ENCODE measurements at places on chromosomes 11 and 22.

- no peak for DNase-seq
Observed at GRCh38 chr11:11396301-11397035, 43.4 kb upstream of the CSNK2A3 start.

DNA sequence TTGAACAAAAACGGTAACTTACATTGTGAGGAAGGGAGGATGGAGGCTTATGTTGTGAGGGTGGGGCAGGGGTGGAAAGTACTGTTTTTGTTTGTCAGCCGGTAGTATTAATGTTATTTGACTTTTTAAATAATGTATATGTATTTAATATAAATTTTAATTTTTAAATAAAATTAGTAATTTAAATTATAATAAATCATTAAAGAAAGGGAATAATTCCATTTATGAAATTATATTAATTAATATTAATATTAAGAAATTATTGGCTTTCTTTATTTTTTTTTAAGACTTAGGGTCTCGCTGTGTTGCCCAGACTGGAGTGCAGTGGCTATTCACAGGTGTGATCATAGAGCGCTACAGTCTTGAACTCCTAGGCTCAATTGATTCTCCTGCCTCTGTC, 24.0 kb upstream of the TNRC6B start:
- DNase-seq: no peak

DNA sequence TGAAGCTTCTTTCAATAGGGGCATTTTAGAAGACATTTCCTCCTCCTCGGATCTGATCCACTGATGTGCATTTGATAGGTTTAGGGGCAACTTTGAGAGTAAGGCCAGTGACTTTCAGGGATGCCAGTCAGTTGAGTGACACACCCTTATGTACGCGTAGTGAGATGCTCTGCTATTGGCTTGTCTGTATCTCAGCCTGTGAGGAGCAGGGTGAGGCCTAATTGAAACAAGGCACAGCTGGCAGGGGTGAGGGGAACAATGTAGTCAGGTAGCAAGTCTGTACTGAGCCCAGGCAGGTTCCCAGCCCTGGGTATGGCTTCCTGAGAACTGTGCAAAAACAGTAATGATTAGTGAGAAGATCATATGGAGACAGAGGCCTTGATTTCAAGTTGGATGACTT, 61.5 kb downstream of the STIM1 start:
- no peak for DNase-seq

- peak; percentile 41 for DNase-seq
Observed at GRCh38 chr11:135027461-135027860, 615.4 kb upstream of the B3GAT1 start.

GRCh38 chr11:128720522-128720985, 26.7 kb downstream of the FLI1 start:
- DNase-seq: no peak

DNA sequence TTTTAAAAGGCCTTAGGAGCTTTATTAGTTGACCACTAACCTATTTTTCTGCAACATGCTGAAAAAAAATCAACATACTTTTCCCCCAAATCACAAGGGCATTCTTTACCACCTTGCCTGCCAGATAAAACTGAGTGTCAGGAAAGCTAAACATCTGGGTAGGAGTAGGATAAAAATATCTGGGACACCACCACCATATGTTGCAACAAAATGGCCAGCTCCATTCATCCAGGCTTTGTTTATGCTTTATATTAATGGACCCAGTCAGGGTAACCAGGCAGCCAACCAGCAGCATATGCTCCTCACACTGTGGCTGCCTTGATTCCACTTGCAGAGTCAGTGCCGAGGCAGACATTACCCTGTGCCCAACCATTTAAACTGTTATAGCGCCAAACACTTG, 1024.5 kb downstream of the LRRC4C start:
- no peak for DNase-seq

GRCh38 chr11:46537537-46538295, 56.1 kb downstream of the AMBRA1 start:
- peak; percentile 31 for DNase-seq

GRCh38 chr11:76455331-76455730, 10.5 kb downstream of the EMSY start:
- no peak for DNase-seq

DNA sequence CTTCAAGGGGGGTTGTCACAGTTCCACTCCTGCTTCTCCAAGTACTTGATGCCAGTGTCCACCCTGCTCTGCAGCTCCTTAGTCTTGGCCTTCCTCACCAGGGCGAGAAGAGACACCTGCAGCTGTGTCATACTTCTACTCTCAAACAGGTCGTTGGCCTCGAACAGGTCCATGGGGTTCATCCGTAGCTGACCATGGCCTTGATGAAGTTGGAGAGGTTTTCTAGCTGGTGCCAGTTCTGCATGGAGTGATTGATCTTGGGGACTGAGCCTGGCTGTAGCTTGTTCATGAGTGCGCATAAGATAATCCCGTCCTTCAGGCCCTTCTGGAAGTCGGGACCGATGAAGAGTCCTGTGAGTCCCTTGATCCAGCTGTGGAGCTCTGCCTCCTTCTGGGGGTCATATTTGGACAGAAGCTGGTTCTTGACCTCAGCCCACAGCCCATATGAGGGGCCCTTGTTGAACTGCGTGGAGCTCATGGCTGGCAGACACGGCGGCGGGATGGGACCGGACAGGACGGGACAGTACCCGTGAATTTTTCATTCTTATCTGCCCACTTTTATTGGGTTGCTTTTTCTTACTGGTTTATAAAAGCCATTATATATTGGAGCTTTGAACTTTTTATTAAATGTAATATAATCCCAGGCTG, 33.4 kb upstream of the HORMAD2 start:
- DNase-seq: no peak

- no peak for DNase-seq
Observed at GRCh38 chr11:128310676-128311445, 276.5 kb downstream of the ETS1 start.

- DNase-seq: no peak
Observed at GRCh38 chr11:67645521-67646461, 4.7 kb downstream of the ACY3 start.

DNA sequence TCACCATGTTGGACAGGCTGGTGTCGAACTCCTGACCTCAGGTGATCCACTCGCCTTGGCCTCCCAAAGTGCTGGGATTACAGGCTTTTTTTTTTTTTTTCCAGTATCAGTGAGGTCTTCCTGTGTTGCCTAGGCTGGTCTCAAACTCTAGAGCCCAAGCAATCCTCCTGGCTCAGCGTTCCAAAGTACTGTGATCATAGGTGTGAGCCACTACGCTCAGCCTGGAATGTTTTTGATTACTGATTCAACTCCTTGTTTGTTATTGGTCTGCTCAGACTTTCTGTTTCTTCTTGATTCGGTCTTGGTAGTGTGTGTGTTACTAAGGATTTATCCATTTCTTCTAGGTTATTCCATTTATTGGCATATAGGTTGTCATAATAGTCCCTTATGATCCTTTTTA, 31.3 kb downstream of the NAGA start:
- no peak for DNase-seq

GRCh38 chr11:2194877-2195755, 23.5 kb upstream of the TH start:
- DNase-seq: no peak

DNA sequence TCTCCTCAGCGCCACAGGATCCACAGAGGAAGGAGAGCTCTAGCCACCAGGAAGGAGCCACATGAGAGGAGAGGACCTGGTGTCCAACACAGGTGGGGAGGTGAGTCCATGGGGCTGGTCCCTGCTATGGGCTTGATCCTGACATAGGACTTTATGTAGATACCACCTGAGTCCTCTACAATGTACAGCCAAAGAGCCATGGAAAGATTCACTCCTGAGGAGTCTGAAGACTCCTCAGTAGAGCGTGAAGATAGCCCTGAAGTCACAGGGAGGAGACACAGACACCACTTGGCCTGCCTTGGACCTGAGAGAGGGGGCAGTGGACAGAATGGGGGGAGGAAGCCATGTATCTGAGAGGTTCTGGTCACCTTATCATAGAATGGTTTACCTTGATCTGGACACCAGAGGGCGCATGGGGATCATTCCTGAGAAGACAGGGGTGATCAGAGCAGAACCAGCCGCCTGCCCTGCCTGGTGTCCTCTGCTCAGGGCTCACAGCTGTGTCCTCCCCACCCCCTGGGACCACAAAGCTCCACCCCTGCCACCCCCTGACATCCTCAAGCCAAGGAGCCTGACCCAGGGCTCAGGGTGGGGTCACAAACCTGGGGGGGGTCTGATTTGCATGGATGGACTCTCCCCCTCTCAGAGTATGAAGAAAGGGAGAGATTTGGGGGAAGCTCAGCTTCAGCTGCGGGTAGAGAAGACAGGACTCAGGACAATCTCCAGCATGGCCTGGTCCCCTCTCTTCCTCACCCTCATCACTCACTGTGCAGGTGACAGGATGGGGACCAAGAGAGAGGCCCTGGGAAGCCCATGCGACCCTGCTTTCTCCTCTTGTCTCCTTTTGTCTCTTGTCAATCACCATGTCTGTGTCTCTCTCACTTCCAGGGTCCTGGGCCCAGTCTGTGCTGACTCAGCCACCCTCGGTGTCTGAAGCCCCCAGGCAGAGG, 77.0 kb downstream of the ZNF280B start:
- DNase-seq: peak; percentile 6

DNA sequence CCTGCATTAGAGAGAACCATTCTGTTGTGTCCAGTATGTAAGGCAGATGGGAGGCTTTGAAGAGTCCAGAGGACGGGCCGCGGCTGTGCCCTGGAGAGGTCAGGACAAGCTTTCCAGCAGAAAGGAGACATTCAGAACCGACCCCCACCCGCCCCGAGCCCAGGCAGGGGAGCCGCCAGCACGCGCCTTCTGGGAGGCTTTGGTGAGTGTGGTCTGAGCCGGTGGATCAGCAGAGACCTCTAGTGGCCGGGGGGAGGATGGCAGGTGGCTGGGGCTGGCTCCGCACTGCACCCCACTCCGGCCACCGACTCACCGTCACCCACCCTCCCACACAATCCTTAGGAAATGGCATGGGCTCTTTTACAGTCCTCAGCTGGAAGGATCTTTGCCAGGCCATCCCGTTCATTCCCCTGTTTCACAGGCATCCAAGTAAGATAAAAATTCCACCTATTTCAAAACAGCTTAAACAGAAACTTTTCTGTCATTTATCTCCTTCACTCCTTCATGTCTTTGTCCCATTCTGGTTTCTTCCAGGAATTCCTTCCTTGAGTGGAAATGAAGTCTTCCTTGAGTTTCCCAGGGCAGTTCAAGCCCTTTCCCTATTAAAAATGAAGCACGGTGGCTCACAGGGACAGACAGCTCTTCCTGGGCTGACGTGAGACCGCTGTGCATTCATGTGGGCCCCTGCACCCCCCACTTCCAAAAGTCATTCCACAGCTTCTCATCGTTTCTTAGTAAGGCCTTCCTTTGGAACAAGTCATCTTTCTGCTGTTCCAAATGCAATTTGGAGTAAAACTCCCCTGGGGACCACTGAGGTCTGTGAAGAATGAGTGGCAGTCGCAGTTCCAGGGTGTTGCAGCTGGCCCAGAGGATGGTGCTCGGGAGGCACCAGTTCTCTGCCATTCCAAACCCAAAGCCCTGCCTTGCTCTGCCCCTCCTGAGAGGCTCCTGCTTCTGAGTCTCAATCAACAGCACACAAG, 91.0 kb downstream of the FEZ1 start:
- DNase-seq: peak; percentile 14

DNA sequence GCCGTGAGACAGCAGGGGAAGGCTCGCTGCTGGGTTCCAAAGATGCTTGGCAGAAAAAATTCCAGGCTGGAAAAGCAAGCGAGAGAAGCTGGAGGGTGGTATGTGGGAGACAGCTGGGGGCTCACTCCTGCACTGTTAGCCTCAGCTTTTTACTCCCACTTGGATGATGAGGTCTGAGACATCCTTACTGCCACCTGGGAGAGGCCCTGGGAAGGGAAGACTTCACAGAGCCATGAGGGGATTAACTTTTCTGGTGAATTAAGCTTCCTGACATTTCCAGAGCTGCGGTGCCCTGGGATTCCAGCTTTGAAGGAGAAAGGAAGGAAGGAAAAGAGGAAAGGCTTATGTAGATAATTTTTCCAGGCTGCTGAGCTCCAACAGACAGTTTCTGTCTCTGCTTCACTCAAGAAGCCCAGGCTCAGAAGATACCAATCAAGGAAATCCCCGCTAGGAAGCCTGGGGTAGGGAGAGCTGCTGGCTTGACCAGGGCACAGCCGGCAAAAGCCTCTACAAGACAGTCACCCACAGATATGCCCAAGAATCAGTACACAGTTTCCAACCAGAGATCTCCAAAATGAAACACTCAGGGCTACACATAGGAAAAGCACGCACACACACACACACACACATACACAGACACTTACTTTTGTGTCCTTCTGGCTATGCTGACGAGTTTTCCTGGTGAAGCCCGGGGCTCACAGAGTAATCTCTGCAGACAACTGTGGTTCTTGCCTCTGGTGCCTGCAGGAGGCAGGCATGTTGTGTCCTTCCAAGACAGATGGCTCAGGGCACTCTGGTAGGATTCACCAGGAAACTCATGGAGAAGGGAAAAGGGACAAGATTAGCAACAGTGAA, 907 bp downstream of the MCHR1 start:
- DNase-seq: no peak

- no peak for DNase-seq
Observed at GRCh38 chr11:100011697-100012096, 675.4 kb upstream of the ARHGAP42 start.

DNA sequence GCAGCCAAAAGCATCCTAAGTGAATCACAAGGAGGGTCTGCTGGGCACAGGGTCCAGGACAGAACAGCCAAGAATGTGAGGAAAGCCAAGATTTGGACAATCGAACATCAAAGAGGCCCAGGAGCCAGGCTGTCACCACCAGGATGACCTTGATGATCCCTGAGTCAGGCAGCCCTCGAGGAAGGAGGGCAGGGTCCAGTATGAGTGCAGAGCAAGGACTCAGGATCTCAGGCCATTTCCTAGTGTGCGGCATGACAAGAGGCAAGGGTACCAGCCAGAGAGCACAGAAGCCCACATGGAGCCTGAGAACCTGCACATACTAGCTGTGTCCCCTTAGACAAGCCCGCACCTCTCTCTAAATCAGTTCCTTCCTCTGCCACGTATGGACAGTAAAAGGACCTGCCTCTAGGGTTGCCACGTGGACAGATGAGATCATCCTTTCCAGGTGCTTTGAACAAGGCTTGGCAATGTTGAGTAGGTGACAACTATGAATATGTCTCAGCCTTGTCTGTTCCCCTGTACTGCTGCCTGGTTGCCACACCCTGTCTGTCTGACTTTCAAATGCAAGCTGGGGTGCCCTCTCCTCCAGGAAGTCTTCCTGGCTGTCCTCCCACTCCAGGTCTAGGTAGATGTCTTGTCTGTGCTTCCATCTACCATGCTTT, 32.2 kb upstream of the ISX start:
- no peak for DNase-seq

GRCh38 chr22:36010882-36011281, 17.7 kb downstream of the RBFOX2 start:
- no peak for DNase-seq

- no peak for DNase-seq
Observed at GRCh38 chr22:46476547-46476941, 60.9 kb downstream of the CELSR1 start.

- no peak for DNase-seq
Observed at GRCh38 chr22:43159484-43160178, 8.3 kb downstream of the TSPO start.

Data from KG1 (cell line).